Uterus (tissue), 4 donors: ENCODE measurements at places on chromosomes 11 and 22. TPM values are rescaled to one million over a fixed set of nuclear protein-coding genes. Genes with fewer than 3 reads are reported as not detected.

Gene LMO1
- total RNA-seq: not detected

Gene PICK1
- total RNA-seq: 38.7 TPM

Gene CHEK1
- 2.6 TPM for total RNA-seq

Gene PIH1D2
- 0.51 TPM for total RNA-seq

Gene NARS2
- 9.2 TPM for total RNA-seq

Gene SLC7A4
- not detected for total RNA-seq

Gene OR52E1
- total RNA-seq: not detected
